ENCODE measurements at places on chromosomes 12 and 14.

DNA sequence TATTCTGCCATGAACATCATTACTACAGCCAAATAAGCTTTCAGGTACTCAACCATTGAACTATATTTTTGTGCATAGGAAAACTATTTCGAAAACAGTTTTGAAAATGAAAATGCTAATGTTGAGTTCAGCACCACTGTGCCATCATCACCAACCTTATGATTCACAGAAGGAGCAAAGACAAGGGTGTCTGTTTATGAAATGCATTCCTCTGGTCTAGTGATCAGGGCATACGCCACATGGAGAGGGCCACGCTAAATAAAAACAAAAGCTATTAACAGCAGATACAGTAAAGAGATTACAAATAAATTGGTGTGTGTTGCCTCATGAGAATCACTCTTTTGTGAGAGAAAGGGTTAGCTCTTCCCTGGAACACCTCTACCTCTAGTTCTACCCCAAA is 43.2 kb upstream of the BMAL2 start:
- no peak for DNase-seq

GRCh38 chr14:55904086-55904485 is 214.1 kb upstream of the PELI2 start:
- DNase-seq, result no peak

DNA sequence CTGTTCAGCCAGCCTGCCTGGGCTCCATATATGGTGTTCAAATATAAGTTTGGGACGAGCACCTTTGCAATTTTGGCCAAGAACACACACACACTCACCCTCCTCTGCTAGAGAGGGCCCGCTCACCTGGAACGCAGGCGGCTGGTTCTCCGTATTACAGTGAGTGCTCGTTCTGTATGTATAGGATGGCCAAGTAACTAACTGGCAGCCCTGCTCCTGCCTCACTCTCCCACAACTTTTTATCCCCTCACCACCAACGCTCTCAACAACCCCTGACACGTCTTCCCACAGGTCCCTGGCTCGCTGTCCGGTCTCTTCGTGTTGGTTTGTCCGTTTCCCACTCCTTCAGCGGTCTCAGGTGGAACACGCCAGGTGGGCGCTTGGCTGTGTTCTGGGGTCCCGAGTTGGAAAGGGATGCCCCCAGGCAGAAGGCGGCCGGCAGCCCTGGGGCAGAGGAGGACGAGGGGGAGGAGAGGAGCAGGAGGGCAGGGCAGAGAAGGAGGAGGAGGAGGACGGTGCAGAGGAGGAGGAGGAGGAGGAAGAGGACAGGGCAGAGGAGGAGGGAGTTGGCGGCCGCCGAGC is 398 bp upstream of the MSRB3 start:
- no peak for DNase-seq

DNA sequence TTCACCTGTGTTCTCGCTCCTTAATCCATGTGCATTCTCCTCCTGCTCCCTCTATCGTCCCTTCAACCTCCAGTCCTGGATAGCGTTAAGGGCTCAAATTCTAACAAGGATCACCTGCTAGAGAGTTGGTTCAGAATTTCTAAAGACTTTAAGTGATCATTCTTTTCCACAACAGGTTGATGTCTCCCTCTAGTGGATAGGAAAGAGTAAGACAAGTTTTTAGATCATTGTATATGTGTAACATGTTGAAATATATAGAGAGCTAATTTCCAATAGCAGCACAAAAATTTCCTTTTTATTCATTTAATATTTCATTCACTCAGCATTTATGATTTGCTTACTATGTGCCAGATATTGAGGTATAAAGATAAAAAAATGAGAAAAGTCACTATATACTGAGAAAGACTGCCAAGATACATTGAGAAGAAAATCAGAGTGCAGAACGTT is 9.3 kb upstream of the ESR2 start:
- peak; percentile 42 for DNase-seq

DNA sequence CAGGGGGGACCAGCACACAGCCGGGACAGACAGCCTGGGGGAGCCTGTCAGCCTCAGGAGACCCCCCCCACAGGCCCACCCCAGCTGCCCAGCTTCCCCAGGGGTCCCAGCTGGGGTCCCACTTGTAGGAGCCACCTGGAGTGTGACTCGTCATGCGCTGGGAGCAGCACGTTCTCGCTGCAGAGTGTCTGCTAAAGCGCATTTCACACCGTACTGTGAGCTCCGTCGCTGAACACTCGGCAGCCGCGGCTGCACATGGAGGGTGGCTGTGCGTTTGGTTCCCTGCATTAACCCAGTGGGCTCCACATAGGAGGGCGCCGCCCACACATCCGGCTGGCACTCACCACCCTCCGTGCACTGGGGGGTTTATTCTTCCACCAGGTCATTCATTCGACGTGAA is 56.7 kb downstream of the FBRSL1 start:
- DNase-seq, result no peak

- DNase-seq, result no peak
Measured at GRCh38 chr14:35526962-35527361, 7.0 kb upstream of the INSM2 start.

DNA sequence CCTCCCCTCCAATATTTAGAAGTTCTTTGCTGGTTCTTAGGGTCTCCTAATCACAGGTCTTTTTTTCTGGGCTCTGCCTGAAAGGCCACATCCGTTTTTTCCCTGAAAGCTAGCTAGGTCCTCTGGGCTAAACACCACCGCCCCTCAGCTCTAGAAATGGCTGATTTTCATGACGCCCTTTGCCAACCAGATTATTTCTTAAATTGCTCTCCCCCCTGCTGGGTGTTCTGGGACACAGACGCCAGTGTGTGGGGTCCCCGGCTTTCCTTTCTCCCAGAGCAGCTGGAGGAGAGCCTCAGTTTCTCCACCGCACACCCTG is 45.3 kb upstream of the ATP23 start:
- DNase-seq, result no peak

GRCh38 chr12:32604565-32604964 is 74.5 kb upstream of the DNM1L start:
- DNase-seq, result no peak
